Kidney tubule cell (primary cell): ENCODE measurements at places on chromosomes 6 and 20.

GRCh38 chr6:168785720-168786511 lies 344.9 kb downstream of the SMOC2 start:
- DNase-seq = no peak

DNA sequence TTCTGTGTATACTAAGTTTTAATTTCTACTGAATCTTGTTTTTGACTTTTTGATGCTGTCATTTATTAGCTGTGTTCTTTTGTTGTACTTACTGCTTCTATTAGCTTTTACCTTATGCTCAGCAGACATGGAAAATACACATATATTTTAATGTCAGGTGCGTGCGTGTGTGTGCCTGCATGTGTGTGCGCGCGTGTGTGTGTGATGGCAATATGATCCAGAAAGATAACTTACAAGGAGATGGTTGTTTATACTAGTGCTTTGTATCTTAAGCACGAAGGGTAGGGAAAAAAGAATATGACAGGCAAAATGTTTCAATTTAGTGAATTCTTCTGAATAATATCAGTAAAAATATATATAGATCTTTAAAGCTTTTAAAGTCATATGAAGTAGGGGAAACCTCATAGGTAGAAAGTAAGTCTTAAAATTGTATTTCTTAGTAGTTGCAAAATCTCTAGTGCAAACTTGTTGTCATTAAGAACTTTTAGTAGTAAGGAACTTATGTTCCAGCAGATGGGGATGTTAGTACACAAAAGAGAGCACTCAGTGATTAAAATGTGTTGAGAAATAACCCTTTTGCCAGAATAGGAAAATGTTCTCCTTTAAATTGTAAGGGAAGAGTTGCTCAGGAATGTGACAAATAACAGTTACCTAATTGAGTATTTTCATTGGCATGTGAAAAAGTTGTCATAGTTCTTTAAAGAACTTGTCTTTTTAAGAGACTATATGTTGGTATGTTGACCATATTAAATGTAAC lies 13.2 kb downstream of the QKI start:
- peak; percentile 54 for DNase-seq

GRCh38 chr6:96990462-96990861 lies 65.9 kb downstream of the KLHL32 start:
- DNase-seq = no peak

- DNase-seq = no peak
Observed at GRCh38 chr6:423055-423798, 31.7 kb downstream of the IRF4 start.

DNA sequence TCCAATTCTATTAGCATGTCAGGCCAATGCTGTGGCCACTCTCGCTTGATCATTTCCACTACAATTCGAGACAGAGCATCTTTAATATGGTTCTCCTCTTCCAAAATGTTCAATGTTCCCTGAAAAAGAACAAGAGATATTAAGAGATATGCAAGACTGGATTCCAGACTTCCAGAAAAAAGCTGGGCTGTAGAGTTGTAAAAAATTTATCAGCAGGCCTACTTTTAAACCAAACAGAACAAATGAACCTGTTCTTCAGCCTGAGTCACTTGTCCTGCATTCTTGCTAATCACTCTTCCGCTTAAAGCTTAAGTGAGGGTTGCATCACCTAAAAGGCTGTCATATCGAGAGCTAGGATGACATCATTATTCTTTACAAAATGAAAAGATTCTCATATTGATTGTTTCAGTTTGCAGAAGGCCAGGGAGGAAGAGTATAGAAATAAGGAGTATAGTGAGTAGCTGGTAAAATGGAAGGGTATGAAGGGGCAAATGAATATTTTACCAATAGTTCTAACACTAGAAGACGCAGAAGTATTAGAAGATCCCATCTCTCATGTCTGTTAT lies 4.9 kb downstream of the XPO5 start:
- DNase-seq = peak; percentile 88

GRCh38 chr6:166105341-166106075 lies 62.1 kb downstream of the TBXT start:
- no peak for DNase-seq

- DNase-seq = no peak
Observed at GRCh38 chr6:132526461-132526860, 11.6 kb upstream of the TAAR9 start.

GRCh38 chr6:40627316-40627715 lies 40.2 kb upstream of the LRFN2 start:
- no peak for DNase-seq

DNA sequence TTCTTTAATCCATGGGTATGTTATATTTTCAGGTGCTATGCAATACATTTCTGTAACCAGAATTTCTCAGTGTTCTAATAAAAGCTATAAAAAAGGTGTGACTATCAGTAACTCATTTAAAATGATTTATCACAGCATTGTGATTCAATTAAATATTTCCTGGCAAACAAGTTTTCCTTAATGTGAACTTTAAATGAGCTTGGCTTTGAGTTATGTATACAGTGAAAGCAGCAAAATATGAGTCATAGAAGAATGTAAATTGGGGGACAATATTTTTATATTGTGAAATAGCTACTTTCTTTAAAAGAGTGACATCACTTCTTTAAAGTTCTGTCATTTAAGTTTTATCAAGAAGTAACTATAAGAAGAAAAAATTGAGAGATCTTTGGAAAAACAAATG lies 484.9 kb upstream of the MAN1A1 start:
- no peak for DNase-seq
